ENCODE measurements at places on chromosomes 1 and 21. TPM values are rescaled to one million over a fixed set of nuclear protein-coding genes. Genes with fewer than 3 reads are reported as not detected.

RHEX gene
- polyA plus RNA-seq, result 0.45 TPM

GRCh38 chr1:238005116-238005515, 114.4 kb upstream of the ZP4 start:
- no peak overlapping the region for H3K27ac ChIP-seq
- no peak overlapping the region for H3K4me3 ChIP-seq
- no peak for DNase-seq
- H3K36me3 ChIP-seq, result no peaks in the 10 kb centered on the region

DNA sequence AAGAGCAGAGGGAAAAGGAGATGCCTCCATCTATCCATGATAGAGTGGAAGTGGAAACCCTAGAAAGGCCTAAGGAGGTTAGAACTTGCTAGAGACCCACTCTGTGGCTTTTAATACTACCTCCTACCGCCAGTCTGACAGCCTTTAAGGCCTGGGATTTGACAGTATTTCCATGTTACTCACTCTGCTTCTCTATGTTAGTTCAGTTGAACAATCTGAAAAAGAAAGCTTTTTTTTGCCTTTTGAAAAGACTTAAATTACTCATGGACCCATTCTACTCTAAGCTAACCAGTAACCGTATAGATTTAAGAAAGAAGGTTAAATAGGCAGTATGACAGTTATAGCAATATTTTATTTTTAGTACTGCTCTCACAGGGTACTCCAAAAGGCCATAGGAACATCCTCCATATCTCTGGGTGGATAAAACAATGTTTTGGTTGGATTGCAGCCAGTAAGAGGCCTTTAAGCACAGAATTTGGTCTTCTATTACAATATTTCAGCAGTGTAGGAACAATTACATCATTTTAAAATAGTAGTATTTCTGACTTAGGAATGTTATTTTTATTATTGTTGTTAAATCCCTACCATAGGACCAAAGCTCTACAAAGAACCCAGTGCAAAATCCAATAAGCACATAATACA, 15.9 kb upstream of the GPR25 start:
- no peak overlapping the region for H3K27ac ChIP-seq
- H3K4me3 ChIP-seq, result no peak overlapping the region
- DNase-seq, result no peak
- H3K4me1 ChIP-seq, result no peaks in the 10 kb centered on the region
- H3K27me3 ChIP-seq, result no peaks in the 10 kb centered on the region
- H3K36me3 ChIP-seq, result peaks cover 28% of the 10 kb centered on the region

GRCh38 chr1:89887270-89887669, 66.4 kb downstream of the LRRC8D start:
- H3K4me1 ChIP-seq, result peaks cover 7% of the 10 kb centered on the region
- H3K27ac ChIP-seq, result peak overlapping the region; percentile 37
- H3K4me3 ChIP-seq, result no peak overlapping the region
- no peaks in the 10 kb centered on the region for H3K27me3 ChIP-seq
- peak; percentile 62 for DNase-seq
- H3K36me3 ChIP-seq, result peaks cover 4% of the 10 kb centered on the region

DNA sequence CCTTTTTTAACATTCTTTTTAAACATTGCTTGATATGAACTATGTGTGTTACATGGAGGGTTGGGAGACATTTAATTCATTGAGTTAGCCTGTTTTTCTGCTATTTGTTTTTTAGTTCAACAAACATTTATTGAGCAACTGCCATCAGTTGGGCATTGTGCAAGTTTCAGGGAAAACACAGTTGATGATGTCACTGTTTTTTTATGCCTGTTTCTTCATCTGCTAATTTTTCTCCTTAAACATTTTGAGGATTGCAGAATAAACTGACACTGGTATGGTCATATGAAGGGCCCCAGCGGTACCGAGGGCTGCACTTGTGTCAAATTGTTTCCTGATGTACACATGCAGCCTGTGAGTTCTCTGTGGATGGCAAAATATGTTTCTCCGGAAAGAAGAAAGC, 253.0 kb downstream of the FGGY start:
- DNase-seq, result no peak
- H3K27ac ChIP-seq, result peak overlapping the region; percentile 59
- H3K27me3 ChIP-seq, result no peaks in the 10 kb centered on the region
- H3K36me3 ChIP-seq, result no peaks in the 10 kb centered on the region

- no peak for DNase-seq
- no peaks in the 10 kb centered on the region for H3K36me3 ChIP-seq
- no peak overlapping the region for H3K4me3 ChIP-seq
- H3K27me3 ChIP-seq, result no peaks in the 10 kb centered on the region
- H3K27ac ChIP-seq, result no peak overlapping the region
These were observed 77.8 kb upstream of the SPAG17 start for GRCh38 chr1:118262865-118263264.

DNA sequence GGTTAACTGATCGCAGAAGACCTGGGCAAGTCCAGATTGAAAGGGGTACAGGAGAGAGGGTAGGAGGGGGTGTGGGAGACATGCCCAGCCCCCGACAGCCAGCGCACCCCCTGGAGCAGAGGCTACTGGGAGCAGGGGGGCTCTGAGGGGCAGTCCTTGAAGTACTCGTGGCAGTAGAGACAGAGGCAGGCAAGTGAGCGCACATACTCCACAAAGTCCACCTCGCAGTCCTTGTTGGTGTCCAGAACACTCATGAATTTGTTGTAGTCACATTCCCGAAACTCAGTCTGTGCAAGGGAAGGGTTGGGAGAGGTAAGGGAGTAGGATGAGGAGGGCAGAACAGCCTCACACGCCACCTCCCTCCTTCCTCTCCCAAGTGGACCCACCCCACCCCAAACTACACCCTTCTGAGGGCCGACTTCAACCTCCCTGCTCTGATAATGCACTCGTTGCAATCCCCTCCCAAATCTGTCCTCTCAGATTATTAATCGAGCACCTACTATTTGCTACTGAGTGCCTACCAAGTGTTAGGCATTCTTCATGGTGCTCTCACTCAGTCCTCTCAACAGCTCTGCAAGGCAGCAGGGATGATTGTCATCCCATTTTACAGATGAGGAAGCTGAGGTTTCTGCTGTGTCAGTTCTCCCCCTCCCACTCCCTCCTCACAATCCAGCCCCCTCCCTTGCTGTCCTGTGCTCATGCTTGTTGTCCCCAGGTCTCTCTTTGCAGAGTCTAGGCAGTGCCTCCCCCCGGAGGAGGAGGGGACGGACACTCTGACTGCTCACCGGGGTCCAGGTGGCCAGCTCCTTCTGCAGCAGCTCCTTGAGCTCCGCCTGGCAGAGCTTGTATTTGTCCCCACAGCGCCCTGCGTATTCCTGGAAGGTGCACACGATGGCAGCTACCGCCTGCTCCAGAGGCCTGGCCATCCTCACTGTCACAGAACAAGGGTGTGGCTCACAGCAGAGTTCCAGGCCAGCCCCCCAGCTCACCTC, 1.2 kb downstream of the S100A3 start:
- no peaks in the 10 kb centered on the region for H3K27me3 ChIP-seq
- H3K27ac ChIP-seq, result no peak overlapping the region
- DNase-seq, result no peak
- H3K36me3 ChIP-seq, result no peaks in the 10 kb centered on the region
- no peak overlapping the region for H3K4me3 ChIP-seq

PTPRC gene
- 18.9 TPM for polyA plus RNA-seq

Data from large intestine (tissue), 12 donors.